ENCODE measurements at places on chromosomes 11 and 22. TPM values are rescaled to one million over a fixed set of nuclear protein-coding genes. Genes with fewer than 3 reads are reported as not detected.

Gene ZFP91
- 8.3 TPM for polyA plus RNA-seq

Gene NXPE4
- polyA plus RNA-seq, result not detected

Gene NELL1
- polyA plus RNA-seq, result not detected

Gene IL18BP
- polyA plus RNA-seq, result 9.8 TPM

Gene SPI1
- polyA plus RNA-seq, result 56.8 TPM

Gene FOLR3
- polyA plus RNA-seq, result not detected

DNA sequence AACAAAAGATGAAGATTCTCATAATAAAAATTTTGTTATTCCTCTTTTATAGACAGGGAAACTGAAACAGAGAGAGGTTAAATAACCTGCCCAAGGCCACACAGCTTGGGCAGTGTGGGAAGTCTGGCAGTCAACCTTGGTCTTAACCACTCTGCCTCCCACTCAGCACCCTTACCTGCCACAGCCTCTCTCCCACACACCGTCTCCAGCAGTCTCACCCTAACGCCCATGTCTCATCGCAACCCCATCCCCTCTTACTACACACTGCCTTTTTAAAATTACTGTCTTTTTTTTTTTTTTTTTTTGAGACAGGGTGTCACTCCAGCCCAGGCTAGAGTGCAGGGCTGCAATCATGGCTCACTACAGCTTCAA lies 25.0 kb downstream of the ARRB1 start:
- DNase-seq, result no peak

- no peak for DNase-seq
Measured at GRCh38 chr11:8777907-8778767, 95.5 kb downstream of the RPL27A start.

DNA sequence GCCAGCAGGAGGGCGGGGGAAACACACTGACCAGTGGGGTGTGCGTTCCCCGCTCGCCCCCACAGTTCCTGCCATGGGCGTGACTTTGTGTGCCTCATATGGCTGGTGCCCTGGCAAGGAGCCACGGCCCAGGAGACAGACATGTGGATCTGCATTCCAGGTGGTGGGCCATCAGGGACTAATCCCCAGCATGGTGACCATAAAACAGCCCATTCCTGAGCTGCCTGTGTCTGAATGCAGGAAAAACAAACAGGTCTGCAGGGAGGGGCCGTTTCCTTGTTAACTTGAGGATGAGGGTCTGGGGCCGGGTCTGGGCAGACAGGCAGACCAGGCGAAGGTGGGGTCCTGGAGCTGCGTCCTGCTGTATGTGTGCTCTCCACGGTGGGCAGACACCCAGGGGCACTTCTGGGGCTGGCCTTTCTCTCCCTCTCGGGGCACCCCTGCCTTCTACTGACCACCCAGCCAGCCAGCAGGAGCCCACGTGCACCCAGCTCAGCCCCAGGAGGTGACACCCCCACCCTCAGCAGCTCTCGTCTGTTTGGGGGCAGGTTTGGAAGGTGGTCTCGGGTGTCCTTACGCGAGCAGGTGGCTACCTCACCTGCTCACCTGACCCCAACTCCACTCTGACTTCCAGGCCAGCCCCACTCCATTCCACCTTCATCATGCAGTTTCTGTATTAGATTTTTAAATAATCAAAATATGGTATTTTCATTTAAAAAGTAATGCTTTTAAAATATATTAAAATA lies 120.3 kb downstream of the KCNQ1OT1 start:
- no peak for DNase-seq

- no peak for DNase-seq
Measured at GRCh38 chr11:27719546-27719925, 19.3 kb upstream of the BDNF start.

GRCh38 chr11:80196932-80197554 lies 756.2 kb upstream of the TENM4 start:
- DNase-seq, result no peak

GRCh38 chr11:749731-750130 lies 2.5 kb downstream of the TALDO1 start:
- DNase-seq, result no peak

DNA sequence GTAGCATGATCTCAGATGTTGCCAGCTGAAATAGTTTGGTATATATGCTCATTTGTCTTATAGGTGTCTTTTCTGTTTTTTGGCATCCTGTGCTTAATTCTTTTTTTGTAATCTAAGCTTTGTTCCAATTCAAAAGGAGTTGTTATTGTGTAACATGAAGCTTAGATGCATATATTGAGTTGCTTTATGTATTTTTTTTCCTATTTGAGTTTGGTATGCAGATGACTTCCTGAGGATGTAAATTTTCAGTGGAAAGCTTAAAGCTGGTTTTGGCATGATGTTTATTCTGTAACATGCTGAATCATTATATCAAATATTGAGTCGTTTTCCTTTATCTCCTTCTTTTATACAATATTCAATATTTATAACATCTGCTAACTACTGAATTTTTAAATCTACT lies 69.4 kb downstream of the DDX10 start:
- no peak for DNase-seq

DNA sequence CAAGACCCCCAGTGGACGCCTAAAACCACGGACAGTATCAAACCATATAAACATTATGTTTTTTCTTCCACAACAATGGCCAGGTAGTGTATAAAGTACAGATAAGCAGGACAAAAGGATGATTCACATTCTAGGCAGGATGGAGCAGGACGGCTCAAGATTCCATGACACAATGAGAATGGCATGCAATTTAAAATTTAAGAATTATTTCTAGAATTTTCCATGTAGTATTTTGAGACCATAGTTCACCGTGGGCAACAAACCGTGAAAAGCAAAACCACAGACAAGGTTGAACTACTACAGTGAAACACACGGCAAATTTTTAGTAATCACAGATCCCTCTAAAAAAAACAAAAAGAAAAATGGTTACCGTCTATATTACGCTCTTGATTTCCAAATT lies 7.5 kb downstream of the NARS2 start:
- no peak for DNase-seq

DNA sequence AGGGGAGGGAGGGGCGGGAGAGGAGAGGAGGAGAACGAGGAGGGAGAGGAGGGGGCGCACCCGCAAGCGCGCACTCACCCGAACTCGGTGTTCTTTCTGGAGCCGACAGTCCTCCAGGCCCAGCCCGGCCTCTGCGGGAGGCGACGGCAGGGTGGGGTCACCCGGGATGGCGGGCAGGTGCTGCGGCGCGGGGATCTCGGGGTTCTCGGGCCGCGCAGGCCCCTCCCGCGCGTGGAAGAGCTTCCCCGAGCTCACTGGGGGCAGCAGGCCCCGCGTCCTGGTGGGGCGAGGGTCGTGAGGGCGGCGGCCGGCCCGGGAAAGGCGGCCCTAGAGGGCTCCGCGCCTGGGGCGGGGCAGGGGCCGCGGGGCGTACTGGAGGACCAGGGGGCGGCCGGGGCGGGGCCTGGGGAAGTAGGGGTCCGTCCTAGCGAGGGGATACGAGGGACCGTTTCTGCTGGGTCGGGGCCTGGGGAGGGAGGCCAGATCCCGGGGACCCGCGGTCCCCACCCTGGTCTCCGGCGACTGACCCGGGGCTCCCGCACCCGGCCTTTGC lies 5.2 kb downstream of the LMNTD2 start:
- peak; percentile 29 for DNase-seq

DNA sequence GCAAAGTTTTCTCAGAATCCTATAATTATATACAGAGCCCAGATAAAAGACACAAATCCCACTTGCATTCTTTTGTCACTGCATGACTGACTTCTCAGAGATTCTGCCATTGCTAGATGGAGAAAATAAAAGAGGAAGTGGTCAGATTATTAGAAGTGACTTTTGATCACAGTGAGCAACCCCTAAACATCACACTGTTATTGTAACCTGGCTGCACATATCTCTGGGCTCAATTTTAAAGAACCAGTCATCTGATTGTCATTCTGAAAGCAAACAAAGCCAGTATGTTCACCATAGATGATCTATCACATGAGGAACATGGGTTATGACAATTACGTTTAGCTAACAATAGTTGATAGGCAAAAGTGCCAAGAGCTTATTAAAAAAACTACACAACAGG lies 47.8 kb downstream of the COPB1 start:
- DNase-seq, result peak; percentile 68

DNA sequence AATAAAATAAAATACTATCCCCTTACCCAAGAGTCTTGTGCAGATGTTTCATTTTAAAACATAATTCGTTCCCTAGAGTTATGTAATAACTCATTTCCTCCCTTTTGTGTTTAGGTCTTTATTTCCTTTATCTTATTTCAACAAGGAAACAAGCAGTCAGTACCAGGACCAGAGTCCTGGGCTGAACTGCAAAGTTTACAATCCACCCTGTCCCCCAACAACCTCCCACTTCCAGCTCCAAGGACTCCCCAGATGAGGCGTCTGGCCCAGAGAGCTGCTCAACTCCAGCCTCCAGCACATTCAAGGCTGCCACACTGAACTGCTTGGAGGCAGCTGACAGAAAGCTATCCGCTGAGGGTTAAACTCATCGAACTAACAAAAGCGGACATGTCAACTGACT lies 4.5 kb downstream of the POLDIP3 start:
- no peak for DNase-seq

Data from naive B cell (primary cell).